ENCODE measurements at places on chromosomes 3 and 15.

DNA sequence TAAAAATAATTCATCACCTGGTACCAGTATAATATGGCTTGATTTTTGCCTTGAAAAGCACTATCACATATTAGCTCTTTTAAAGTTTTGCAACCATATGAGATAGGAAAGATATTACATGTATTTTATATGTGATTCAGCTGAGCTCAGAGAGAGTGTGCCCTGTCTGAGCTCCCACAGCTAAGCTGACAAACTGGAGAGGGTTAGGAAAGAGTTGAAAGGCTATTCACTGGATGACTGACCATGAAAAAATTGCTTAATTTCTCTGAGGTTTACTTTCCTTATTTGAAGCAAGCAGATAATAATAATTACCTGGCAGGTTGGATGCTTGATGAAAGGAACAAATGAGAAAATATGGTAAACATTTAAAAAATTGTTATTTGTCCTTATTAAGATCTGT lies 97.4 kb upstream of the CCDC80 start:
- no peak for DNase-seq

DNA sequence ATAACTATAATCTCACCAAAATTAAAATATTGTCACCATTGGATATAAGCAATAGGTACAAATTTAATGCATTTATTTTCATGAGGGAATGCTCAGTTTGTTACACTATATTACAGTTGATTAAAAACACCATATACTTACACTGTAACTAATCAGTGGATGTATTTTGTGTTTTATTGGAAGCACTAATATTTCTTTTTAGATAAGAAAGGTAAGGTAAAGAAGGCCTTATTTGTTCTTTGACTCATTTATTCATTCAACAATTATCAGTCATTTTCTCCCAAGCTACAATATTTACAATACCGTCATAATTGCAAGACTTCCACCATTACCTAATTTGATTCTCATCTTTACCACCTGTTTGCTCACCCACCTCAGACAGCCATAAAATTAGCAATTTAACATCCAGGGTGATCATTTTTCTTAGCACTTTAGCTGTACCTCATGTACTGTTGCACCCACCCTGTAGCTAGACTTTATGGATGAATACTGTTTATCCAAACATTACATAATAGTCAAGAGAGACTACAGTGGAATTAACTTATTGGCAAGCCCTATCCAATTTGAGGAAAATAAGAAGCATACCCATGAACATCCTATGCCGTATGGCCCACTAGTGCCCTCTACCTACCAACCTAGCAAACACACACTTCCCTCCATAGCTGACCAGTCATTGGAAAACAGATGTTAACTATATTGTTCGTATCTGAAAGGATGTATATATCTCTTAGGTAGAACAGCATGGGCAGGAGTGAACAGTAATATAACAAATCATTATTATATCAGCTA lies 229.6 kb downstream of the BBX start:
- DNase-seq, result peak; percentile 30

GRCh38 chr3:22399566-22399965 lies 648.6 kb upstream of the ZNF385D start:
- no peak for DNase-seq

- no peak for DNase-seq
Measured at GRCh38 chr15:69634860-69635259, 182.2 kb downstream of the RPLP1 start.

DNA sequence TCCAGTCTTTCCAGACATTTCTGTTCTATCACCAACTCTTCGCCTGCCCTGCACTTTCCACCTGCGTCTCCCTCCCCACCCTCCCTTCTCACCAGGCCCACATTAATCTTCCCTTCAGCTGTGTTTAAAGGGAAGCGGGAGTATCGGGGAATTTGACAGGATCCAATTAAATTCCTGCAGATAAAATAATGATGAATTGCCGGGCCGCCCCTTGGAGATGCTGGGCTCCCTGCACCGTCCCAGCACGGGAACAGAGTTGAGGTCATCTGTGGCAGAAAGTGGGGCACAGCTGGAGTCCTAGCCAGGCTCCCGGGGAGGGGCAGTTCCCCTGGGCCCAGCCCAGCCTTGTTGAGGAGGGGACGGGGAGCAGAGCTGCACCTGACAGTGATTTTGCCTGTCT lies 30.3 kb downstream of the PLXNA1 start:
- DNase-seq, result no peak

DNA sequence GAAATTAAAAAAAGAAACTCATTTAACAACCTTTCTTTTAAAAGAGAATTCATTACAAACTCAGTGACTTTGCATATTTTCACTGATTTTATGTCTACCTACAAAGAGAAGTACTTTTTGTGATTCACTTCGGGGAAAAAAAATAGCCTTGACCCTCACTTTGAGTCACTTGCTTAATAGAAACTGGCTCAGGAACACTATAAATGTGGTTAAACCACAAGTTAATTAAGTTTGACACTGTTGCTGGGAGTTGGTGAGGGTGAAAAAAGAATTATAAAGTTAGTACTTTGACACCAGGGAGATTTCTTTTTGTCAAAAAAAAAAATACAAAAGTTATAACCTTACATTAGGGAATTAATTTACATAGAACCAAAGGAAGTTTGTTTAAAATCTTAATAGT lies 810.9 kb downstream of the NR2F2 start:
- DNase-seq, result no peak

GRCh38 chr3:30458376-30459171 lies 147.8 kb upstream of the TGFBR2 start:
- no peak for DNase-seq

DNA sequence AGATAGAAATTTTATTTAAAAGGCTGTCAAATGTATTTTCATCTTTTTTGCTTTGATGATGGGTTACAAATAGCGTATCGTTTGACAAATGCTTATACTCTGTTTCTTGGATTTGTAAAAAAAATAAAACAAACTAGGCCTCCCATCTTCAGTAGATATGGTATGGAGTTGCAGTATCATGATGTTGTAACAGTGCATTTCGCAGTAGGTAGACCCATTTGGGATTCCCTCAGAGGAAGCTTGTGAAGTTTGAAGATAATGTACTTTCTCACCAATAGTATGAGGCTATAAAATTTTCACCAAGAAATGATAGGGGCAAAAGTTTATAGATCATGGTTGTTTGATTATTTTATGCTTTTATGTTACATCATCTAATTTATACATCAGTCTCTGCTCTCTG lies 10.8 kb downstream of the MBNL1 start:
- DNase-seq, result no peak

DNA sequence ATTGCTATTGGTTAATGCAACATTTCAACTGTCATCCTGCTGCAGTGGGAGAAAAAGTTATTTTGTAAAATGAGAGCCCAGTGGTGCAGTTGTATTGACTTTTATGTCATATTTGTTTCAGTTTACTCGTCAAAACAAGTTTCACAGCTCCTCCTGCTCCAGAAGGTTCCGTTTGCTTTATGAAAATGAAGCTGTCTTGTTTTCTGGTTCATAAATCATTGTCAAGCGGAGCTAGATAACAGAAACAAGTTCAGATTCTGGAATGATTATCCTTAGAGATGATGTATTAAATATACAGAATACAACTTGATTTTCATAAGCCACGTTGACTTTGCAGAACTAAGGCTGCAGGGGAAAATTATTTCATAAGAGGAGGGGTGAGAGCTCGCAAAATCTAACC lies 970.5 kb upstream of the NR2F2 start:
- no peak for DNase-seq

GRCh38 chr3:27253391-27253790 lies 115.8 kb downstream of the NEK10 start:
- DNase-seq, result no peak

GRCh38 chr3:165835431-165835830 lies 1.8 kb downstream of the BCHE start:
- DNase-seq, result no peak

GRCh38 chr3:12165909-12166308 lies 7.2 kb upstream of the TIMP4 start:
- DNase-seq, result no peak

DNA sequence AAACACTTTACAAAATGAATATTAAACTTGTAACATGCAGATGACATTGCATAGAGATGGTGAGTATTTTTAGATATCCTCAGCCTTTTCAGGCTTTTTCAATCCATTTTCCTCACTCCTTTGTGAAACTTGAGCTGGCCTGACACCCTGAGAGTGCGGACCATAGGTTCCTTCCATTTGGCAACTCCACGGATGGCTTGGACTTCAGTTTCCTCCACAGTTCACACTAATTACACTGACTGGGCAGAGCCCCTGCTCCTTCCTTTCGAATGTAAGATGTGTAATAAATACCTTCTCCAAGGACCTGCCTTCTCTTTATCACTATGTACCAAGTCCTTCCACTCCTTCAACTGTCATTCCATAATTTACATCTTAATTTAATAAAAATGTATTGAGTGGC lies 141.7 kb upstream of the LRIG1 start:
- DNase-seq, result no peak

GRCh38 chr15:41018534-41018933 lies 65.3 kb downstream of the CHAC1 start:
- no peak for DNase-seq

- DNase-seq, result no peak
Measured at GRCh38 chr15:89772932-89773583, 3.1 kb upstream of the MESP2 start.

DNA sequence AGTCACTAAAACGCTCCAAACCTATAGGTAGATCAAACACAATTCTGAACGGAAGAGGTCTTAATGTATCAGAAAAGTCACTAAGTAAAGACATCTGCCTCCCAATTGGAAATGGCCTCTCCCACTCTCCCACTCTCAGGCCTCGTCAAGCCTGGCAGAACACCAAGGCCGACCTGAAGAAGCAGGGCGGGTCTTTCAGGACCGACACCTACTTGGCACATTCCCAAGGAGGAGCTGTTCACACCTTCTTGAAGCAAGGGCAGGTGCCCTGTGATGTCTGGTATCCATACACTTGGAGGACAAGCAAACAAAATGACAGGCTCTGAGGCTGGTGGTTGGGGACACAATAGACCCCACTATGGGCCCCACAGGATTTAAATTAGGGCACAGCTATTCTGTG lies 30.0 kb downstream of the XXYLT1 start:
- no peak for DNase-seq

DNA sequence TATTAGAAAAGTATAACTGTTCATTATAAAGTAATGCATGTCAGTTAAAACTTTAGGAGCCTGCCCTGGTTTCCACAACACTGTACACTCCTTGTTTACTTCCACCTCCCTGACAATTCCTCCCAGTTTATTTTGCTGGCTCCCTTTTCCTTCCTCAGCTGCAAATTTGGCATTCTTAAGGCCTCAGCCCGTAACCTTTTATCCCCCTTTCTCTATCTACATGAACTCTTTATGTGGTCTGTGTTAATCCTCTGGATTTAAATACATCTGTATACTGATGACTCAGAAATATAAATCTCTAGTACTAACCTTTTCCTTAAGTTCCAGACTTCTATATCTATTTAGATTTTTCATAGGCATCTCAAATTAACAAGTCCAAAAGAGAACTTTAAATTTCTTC lies 143.6 kb downstream of the OTOL1 start:
- DNase-seq, result no peak

DNA sequence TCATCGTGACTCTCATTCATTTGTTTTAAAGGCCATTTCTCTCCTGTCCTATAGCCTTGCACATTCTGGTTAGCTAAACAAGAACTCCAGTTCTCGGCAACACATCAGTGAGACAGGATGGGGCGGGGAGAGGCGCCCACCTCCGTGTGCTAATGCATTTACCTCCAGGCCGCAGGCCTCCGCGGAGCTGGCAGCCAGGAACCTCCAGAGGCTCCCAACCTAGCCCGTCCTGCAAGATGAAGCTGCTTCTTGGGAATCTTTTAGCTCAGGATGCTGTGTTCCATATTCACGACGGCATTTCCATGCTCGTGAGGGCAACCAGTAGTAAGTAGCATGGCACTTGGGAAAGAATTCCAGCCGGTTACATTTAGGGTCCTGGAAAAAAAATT lies 47.9 kb downstream of the RGMA start:
- no peak for DNase-seq

DNA sequence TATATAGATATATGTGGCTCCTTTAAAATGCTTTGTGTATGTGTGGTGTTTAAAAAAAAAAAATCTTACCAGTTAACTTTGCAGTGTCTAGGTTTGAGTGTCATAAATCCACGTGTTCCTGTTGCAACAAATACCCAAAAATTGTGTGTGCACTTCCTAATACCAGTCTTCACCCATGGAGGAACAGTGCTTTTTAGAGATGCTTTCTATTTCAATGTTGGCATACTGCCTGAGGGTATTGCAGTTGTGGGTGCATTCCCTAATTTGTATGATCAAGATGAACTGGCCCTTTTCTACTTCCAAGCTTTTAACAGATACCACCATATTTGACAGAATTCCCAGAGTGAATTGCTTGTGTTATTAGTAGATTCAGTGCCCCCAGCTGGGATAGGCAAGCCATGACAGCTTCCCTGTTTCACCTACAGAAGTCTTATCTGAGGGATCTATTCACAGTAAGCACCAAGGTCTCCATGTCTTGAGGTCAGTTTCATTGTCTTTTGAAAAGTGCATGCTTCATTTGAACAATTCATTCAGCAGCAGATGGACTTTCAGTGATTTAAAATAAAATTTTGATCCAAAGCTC lies 68.9 kb upstream of the GOLGA6B start:
- DNase-seq, result no peak

- no peak for DNase-seq
Measured at GRCh38 chr15:68259883-68260282, 17.7 kb upstream of the FEM1B start.

DNA sequence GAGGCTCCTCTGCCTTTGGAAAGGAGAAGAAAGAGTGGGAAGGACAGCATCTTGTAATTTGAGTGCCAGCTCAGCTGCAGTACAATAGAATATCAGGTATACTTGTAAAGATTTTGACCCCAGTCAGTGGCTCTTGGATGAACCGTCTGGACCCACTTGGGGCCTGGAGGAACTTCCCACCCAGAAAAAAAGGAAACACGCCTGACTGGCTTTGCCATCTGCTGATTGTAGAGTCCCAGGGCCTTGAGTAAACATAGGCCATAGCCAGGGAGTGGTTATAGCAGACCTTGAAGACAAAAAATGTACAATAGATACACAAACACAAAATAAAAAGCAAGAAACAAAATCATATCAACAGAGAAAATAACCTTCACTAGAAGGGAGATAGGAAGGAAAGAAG lies 112.1 kb downstream of the GOLIM4 start:
- no peak for DNase-seq

DNA sequence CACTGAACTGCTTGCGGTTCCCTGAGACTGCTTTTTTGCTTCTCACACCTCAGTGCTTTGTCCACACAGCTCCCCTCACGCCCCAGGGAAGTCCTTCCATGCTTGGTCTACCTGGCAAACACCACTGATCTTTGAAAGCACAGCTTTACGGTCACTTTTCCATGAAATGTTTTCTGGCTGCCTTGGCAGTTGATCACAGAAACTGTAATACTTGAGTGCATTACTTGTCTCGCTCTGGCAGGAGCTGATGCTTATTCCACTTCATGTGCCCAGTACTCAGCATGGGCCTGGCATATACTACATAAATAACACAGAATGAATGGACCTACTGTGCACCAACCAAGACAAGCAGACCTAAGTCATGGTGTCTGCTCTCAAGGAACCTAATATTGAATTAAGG lies 121.1 kb downstream of the MEX3B start:
- DNase-seq, result no peak

All from DMS 273 treated with DMSO at 0.1 percent for 48 hours (cell line).